Stimulated activated CD4-positive, alpha-beta T cell treated with anti-CD3 and anti-CD28 coated beads, Interleukin-4, amount 100 ng/mL, for 1 hour (primary cell): ENCODE measurements at places on chromosomes 7 and 10.

- DNase-seq: no peak
These were observed 155.4 kb downstream of the POU6F2 start for GRCh38 chr7:39133088-39133487.

- DNase-seq: no peak
These were observed 21.3 kb downstream of the PTPRE start for GRCh38 chr10:127928021-127928806.

GRCh38 chr10:97575127-97575668, 2.6 kb downstream of the ANKRD2 start:
- no peak for DNase-seq

GRCh38 chr10:86083664-86084175, 282.9 kb downstream of the GRID1 start:
- no peak for DNase-seq

DNA sequence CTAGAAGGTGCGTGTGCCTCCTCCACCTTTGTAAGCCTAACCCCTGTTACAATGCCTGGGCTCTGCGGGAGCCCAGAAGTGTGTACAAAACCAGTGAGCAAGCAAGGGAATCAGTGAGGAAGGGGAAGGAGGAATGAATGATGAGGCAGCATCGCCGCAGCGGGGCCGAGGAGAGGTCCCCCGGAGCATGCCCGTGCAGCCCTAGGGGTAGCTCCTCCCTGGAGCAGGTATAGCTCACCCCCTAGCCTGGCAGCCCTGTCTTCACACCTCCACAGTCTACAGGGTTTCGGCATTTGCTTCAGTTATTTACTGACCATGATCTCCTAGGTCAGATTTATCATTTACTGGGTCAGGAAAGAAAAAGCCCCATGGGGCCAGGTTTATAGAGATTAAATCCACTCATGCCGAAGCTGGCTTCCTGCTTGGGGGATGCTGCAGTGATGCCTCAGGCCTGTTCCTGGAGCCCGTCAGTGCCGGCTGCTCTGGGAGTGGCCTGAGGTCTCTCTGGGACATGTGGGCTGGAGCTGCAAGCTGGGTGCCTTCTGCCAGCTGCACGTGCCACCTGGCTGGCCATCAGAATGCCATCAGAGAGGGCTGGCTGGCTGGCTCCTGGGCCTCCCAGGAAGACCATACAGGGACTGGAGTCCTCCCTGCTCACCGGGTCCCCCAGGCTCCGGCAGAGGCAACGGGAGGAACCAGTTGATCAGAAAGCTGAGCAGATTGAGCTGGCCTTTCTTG, 138.9 kb downstream of the GRK5 start:
- DNase-seq: no peak
